Activated naive CD8-positive, alpha-beta T cell treated with anti-CD3 and anti-CD28 coated beads, Interleukin-2, amount 50 U/mL, for 16 hours (primary cell): ENCODE measurements at places on chromosomes 7 and 10.

DNA sequence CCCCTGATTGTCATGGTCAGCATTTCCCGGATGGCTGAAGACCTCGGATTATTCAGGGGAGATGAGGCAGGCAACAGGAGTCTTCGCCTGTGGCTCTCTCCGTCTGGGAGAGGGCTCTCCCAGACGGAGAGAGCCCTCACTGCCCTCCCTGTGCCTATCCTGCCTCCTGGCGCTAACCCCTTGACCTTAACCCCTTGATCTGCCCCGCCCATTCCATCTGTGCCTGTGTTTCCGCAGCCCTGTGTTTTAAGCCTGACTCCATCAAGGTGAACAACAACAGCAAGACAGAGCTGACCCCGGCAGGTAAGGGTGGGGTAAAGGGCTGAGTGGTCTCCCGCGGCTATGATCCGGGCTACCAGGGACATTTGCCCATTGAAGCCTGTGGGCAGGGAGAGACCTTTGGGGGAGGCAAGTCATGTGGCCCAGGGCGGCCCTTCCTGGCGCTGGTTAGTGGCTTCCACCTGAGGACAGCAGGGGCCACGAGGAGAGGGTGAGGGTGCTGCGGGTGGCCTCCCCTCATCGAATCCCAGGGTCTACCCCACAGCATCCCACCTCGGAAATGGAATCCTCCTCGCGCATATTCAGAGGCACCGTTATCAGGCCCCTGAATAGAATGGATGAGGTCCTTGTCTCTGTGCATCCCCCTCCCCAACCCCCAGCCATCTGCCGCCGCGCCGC, 4.2 kb upstream of the MUC12 start:
- DNase-seq, result no peak

DNA sequence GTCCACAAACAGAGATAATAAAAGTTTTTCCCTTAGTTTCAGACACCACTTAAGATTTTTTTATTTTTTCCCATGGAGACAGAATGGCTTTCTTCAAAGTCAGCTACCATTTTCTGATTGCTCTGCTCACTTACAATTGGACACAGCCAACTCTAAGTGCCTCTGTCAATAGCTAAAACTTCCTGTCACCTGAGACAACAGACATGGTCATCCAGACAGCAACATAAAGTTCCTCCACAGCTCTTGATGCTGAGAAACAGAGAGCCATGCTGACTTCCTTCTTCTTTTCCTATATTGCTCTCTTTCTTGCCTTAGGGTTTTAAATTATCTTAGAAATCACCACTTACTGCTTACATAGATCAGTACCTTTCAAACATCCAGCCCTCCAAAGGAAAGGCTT, 12.0 kb downstream of the ZNF800 start:
- DNase-seq, result no peak

GRCh38 chr7:4065190-4065589, 616.9 kb upstream of the FOXK1 start:
- no peak for DNase-seq

GRCh38 chr7:10677211-10677610, 296.5 kb upstream of the PHF14 start:
- no peak for DNase-seq

- DNase-seq, result no peak
Measured at GRCh38 chr7:18338910-18339523, 156.5 kb upstream of the HDAC9 start.

- no peak for DNase-seq
Measured at GRCh38 chr10:73494877-73495225, 973 bp downstream of the PPP3CB start.

DNA sequence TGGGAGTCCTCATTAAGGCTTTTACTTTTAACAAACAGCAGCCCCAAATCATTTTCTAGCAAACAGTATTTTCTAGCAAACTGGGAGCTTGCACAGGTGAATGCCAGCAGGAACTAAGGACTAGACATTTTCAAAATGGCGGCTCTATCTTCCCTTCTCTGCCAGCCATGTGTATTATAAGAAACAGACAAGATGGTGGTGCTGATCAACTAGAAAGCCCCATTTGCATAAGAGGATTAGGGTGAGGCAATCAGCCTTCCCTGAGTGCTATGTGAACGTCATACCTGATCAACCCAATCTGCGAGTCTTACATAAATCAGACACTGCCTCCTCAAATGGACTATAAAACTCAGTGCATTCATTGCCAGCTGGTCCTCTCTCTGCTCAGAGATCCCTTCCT, 479.6 kb downstream of the IPMK start:
- DNase-seq, result no peak

DNA sequence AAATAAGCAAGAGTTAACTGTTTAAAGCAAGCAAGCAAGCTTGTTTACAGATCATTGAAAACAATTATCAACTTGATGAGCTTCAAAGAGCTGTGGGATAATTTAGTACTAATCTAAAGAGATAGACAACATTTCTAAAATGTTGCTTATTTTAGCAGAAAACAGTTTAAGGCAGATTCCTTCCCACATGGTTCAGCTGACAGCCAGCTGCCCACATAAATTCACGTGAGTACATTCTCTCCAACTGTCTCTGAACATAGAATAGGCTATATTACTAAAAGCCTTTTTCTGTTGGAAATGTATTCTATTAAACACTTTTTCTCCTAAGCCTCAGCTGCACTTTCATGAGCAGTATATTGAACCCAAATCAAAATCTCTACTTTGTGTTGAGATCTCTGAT, 174.1 kb downstream of the LRRN3 start:
- no peak for DNase-seq
